ENCODE measurements at places on chromosomes 12 and 14.

GRCh38 chr12:38782359-38782758 lies 123.0 kb downstream of the CPNE8 start:
- no peak for DNase-seq

DNA sequence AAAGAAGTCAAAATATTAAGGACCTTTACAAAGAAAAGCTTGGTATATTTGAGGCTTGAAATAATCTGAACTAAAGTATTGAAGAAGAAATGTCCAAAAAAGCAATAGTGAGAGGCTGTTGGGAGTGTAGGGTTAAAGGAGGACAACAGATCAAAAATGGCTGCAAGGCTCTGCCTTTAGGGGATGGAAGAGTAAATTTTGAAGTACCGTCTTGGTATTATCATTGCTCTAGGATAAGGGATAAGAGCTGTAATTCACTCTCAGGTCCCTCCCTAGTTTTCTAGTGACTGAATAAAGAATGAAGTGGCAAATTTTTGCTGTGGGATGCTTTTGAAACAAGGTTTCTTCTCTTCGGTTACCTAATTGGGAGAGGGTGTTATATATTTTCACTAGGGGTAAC lies 38.7 kb downstream of the LEMD3 start:
- no peak for DNase-seq

GRCh38 chr12:85833579-85833978 lies 2.6 kb downstream of the RASSF9 start:
- no peak for DNase-seq

DNA sequence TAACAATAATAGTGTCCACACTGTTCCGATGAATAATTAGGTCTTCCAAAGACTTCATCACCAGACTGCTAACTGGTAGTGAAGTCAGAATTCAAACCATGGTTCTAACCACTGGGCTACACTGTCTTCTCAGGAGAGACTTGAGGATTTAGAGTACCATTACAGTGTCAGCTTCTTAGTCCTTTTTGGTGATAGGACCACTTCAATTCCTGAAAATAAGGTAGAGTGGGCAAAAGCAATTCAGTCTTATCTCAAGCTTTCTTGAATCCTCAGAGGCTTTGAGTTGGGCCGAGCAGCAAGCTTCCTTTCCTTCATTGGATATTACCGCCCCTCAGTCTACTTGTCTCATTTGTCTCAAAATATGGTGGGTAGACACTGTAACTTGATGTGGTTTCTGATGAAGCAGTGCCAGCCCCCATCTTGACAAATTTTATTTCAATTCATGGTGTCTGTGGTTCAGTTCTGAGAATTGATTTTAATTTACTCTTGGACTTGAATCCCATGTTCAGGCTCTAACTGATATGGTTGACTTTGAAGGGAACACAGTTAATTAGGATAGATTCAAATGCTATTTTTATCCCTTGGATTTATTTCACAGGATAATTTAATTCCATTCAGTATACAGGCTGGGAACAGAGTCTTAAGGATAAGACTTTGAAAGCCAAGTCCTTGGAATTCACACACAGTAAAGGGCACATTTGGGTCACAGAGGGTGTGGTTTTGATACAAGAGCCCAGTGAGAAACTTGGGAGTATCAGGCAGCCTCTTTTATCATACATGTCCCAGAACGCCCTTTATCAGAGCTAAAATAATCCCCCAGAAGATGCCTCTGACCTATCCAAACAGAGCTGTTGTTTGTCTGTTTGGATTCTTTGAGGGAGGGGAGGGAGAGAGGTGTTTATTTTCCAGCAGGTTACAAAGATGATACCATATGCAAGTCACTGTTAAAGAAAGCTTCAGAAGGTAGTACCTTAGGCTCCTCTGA lies 167.3 kb downstream of the PRKCH start:
- DNase-seq: no peak

DNA sequence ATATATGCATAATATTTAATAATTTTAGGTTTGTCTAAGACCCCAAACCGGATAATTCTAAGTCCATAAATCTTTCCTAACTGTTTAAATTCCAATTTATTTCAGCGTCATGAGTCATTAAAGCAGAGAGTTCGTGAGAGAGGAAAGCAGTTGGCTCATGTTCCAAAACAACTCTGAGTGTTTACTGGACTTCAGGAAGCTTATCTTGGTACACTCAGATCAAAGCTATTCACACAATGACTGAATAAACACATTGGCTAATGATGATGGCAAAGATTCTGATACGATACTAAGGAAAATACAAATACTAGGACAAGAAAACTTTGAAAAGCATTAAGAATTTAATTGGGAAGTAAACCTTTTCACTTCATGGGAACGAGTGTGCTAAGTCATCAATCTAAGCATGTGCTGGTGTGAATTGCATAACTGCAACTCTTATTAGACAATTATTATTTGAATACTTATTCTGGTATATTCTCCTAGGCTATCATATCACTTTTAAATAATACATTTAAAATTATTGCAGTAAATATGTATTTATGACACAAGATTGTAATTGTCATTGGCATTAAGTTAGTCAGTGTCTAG lies 34.8 kb upstream of the CLEC14A start:
- DNase-seq: no peak

GRCh38 chr12:108116254-108116653 lies 12.8 kb upstream of the WSCD2 start:
- no peak for DNase-seq

DNA sequence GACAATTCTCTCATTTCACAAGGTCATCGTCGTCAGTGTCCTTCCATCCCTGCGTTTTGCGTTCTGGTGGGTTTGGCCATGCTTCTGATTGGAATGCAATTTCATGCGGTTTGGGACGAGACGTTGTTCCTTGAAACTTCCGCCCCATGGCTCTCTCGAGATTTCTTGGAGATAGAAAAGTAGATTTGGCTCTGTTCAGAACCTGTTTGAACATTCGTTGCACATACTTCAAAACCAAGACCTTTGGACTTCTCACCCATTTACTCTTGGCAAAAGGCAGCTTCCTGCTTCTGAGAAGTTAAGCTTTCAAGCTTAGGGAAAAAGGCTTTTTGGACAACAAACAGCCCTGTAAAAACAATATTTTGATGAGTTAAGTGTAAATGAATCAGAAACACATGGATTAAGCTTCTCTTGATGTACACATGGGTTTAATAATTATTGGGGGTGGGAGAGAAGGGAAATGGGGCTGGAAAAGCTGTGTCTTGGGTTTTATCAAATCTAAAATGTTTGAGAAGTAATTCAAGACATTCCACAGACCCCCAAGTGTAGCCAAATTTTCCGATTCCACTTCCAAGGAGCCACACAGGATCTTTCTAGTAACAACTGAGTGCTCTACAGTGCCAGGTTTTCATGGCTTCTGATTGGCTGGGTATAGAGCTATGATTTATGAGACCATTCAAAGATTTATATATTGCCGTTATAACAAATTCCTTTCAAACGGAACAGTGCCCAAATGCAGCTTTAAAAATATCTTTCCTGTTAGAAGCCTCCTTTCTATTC lies 467.2 kb downstream of the MED13L start:
- no peak for DNase-seq

GRCh38 chr12:54975272-54975671 lies 9.3 kb downstream of the TESPA1 start:
- no peak for DNase-seq

Data from amygdala (tissue), 56 donors.